ENCODE measurements at places on chromosomes 2 and 18. TPM values are rescaled to one million over a fixed set of nuclear protein-coding genes. Genes with fewer than 3 reads are reported as not detected.

IL36G gene
- polyA plus RNA-seq, result 0.12 TPM

SERPINB11 gene
- polyA plus RNA-seq, result 0.52 TPM

ADI1 gene
- polyA plus RNA-seq, result 46.8 TPM

FSHR gene
- polyA plus RNA-seq, result not detected

AFF3 gene
- polyA plus RNA-seq, result 5.0 TPM

SOCS6 gene
- polyA plus RNA-seq, result 6.5 TPM

LDLRAD4 gene
- polyA plus RNA-seq, result 3.2 TPM

ZNF519 gene
- 1.7 TPM for polyA plus RNA-seq

REEP1 gene
- 2.4 TPM for polyA plus RNA-seq

SNORC gene
- polyA plus RNA-seq, result 1.6 TPM

GPR45 gene
- not detected for polyA plus RNA-seq

SULT1C4 gene
- polyA plus RNA-seq, result 1.7 TPM

EFR3B gene
- polyA plus RNA-seq, result 1.7 TPM

CD8A gene
- 3.7 TPM for polyA plus RNA-seq

HSPE1 gene
- 332 TPM for polyA plus RNA-seq

ACAA2 gene
- polyA plus RNA-seq, result 35.2 TPM

SPAG16 gene
- 8.7 TPM for polyA plus RNA-seq

All from lung (tissue), 17 donors.